ENCODE measurements at places on chromosomes 11 and 22. TPM values are rescaled to one million over a fixed set of nuclear protein-coding genes. Genes with fewer than 3 reads are reported as not detected.

Gene APOBEC3B
- 6.8 TPM for total RNA-seq

Gene GVQW3
- 2.9 TPM for total RNA-seq

Gene RAB36
- total RNA-seq: 0.42 TPM

Gene VSIG10L2
- 0.09 TPM for total RNA-seq

Gene BCO2
- 1.4 TPM for total RNA-seq

GRCh38 chr22:26398741-26399153 is 30.3 kb upstream of the ASPHD2 start:
- DNase-seq: peak; percentile 17

GRCh38 chr22:26847046-26847445 is 189.7 kb downstream of the MIAT start:
- no peak for DNase-seq

GRCh38 chr11:1194231-1194976 is 28.5 kb upstream of the MUC5B start:
- DNase-seq: no peak

GRCh38 chr22:43996981-43997265 is 27.2 kb upstream of the PARVB start:
- DNase-seq: no peak

- no peak for DNase-seq
Measured at GRCh38 chr11:91698845-91699244, 525.8 kb upstream of the FAT3 start.

DNA sequence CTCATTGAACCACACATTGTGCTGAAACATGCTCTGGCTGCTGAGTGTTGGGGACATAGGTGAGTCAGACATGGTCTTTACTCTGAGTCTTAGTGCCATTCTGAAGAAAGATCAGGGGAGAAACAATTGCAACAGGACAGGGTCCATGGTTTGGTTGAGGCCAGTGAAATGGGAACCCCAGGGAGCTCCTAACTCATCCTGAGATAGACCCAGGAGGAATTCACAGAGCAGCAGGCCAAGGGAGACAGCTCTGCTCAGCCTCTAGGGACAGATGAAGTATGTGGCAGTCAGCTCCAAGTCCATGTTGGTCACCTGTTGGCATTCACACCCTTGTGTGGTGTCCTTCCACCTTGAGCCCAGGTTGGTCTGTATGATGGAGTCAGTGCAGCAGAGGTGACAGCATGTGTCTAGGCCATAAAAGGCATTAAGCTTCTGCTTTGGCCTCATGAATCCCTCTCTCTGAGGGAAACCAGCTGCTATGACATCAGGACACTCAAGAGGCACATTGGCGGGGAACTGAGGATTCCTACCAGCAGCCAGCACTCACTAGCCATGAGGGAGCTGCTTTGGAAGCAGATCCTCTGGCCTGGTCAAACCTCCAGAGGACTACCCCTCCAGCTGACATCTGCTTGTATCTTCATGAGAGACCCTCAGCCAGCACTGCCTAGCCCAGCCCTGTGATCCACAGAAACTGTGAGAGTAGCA is 50.3 kb upstream of the MYEOV start:
- DNase-seq: no peak

- DNase-seq: no peak
Measured at GRCh38 chr11:88508759-88509581, 171.4 kb upstream of the CTSC start.

DNA sequence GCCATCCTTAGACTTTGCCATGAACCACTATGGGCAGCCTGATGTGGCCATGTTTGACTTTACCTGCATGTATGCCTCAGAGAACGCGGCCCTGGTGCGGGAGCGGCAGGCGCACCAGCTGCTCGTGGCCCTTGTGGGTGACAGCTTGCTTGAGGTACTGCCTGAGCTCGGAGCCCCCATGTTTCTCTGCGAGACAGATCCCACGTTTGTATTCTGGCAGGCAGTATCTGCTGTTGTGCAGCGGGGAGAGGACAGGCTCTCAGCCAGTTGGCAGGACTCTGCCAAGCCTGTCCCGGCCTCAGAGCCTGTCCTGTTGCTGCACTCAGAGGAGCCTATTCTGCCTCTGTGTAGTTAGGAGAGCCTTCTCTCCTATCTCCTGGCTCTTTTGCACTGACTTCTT is 109.9 kb downstream of the MICAL2 start:
- no peak for DNase-seq

- no peak for DNase-seq
Measured at GRCh38 chr11:41612415-41612814, 153.0 kb upstream of the LRRC4C start.

GRCh38 chr11:108797578-108798100 is 132.8 kb downstream of the DDX10 start:
- no peak for DNase-seq

- DNase-seq: no peak
Measured at GRCh38 chr11:848380-848931, 5.8 kb downstream of the TSPAN4 start.

DNA sequence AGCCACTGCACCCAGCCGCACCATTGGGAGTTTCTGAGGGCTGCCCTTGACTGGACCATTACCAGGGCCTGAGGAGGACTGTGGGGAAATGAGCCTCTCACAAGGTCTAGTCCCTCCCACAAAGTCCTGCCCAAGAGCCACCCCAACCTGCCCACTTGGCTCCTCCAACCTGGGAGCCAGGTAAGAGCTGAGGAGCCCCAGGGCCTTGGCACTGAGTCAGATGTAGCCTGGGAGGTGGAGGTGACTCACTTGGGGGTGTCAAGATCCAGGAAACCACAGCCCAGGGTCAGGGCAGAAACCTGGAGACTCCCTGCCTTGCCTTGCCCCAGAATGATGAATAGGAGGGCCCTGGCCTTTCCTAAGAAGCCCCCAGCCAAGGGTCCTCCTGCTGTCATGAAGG is 25.8 kb upstream of the P2RY2 start:
- DNase-seq: no peak

DNA sequence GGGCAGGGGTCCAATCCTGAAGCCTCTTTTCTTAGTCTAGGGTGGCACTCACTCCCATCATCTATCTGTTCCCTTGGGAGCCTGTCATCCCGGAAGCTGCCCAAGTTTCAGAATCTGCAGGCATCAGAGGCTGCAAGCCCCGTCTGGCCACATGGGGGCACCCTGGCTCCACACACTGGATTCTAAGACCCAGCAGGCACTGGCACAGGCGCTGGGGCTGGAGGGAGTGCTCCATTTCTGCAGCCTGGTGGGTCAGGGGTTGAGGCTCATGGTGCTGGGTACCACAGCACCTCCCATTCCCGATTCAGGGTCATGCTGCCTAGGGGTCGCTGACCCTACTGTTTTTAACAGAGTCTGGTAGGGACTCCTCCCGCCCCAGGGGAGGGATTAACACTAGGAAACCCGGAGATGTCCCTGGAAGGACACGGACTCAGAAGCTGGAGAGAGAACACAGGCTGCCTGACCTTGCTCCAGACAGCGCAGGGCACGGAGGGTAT is 243.9 kb upstream of the SYN3 start:
- peak; percentile 16 for DNase-seq

DNA sequence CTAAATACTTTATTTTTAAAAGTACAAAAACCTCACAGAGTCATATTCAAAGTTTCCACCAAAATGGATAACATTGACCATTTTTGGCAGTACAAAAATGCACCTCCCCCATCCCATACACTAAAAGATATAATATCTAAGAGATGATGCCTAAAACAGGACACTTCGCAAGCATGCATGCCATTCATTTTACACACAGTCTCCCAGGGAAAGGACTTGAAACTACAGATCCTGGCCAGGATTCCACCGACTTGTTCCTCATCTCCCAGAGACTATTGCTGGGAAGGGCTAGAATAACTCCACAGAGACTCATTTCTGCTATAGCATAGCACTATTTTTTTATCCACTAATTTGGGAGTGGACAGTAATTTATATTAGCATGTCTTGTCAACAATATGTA is 81.7 kb downstream of the MTNR1B start:
- DNase-seq: no peak

GRCh38 chr11:126186025-126186698 is 25.3 kb downstream of the RPUSD4 start:
- no peak for DNase-seq

DNA sequence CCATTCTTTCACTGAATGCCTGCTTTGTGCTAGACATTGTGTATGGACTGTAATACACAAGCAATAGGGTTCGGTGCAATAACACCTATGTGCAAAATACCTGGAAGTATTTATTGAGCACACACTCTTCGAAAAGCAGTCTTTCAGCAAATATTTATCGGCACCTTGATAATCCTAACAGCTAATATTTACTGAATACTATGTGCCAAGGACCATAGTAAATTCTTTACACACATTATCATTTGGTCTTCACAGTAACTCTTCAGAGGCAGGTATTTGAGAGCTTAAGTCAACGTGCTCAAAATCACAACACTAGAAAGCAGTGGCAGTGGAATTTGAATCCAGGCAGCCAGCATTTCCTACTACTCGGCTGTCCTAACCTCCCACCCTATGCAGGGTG is 2.2 kb downstream of the B3GNT6 start:
- DNase-seq: no peak

Data from thymus (tissue), 14 donors.